Hypothalamus (tissue), 51 donors: ENCODE measurements at places on chromosomes 3 and 15.

GRCh38 chr3:18657858-18658820 is 233.0 kb upstream of the SATB1 start:
- no peak for DNase-seq

DNA sequence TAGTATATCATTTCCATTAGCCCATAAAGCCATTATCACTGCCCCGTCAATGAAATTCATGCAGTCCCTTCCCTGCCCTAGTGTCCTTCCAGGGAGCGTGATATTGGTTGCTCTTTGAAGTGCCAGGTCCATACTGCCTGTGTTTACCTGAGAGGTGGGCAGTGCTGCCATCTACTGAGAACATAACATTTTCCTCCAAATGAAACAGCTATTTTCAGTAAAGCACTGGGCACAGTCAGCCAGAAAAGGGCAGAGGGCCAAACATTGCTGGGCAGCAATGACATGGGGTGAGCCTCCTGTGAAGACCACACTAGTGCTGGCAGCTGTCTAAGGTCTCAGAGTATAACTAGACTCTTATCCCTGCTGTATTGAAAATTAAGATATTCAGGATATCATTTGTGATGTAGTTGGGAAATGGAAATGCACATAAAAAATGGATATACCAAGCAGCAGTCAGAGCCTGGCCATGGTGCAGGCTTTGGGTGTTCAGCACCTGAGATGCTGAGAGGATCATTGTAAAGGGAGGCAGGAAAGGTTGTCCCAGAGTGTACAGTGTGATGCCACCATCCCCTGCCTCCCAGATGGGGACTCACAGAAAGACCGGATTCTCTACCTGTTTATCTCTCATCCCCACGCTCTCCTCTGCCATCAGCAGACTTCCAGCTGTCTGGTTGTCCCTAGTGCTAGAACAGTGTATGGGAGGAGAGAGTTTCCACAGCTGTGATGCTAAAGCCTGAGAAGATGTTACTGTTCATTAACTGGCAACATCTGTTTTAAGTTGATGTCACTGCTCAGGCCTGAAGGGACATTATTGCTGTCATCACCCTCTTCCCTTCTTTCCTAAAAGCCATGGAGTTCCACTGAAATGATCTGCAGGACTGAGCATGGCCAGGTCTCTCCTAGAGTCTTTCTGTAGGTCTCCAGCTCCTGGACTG is 108.8 kb downstream of the ARNT2 start:
- DNase-seq: no peak

DNA sequence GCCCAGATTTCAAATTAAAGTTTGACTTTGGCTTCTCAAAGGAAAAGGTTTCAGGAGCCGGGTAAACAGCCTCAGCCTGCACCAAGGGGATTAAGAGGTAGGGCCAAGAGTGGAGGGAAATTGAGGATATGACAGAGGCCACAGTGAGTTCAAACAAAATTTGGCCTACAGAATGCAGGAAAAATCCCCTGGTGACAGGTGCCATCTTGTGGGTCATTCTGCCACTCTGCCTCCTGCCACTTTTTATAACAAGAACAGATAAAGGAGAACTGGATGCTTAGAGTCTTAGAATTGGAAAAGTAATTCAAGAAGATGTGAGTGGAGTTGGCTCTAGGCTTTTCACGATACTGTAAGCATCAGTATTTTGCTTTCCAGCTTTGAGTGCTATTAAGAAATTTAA is 253.2 kb downstream of the NR2F2 start:
- DNase-seq: no peak

DNA sequence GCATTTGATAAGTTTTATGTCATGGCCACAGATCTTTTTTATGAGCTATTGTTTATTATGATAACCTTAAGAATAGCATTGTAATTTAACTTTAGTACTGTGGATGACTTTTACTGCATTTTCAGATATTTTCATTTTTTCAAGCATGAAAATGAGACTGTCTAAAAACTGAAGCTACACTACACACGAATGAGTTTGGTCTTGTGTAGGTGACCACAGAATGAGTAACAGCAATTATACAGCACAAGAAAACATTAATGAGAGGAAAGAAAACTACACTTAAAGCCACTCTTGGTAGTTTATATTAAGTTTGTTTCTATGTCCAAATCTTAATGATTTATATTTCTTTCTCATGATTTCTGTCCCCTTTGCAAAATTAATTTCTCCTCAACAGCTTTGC is 809.2 kb downstream of the NAALADL2 start:
- no peak for DNase-seq

GRCh38 chr3:37074178-37074577 is 80.9 kb downstream of the MLH1 start:
- no peak for DNase-seq

- DNase-seq: no peak
These were observed 285.1 kb downstream of the LPP start for GRCh38 chr3:188439080-188439479.

- no peak for DNase-seq
These were observed 15.3 kb upstream of the SEMA3F start for GRCh38 chr3:50139718-50140423.

- no peak for DNase-seq
These were observed 7.3 kb downstream of the CCDC71 start for GRCh38 chr3:49158792-49159191.
